ENCODE measurements at places on chromosomes 3 and 15.

- no peak for DNase-seq
Measured at GRCh38 chr3:6108957-6109356, 752.0 kb upstream of the GRM7 start.

- no peak for DNase-seq
Measured at GRCh38 chr3:183468424-183468823, 40.0 kb upstream of the MCF2L2 start.

DNA sequence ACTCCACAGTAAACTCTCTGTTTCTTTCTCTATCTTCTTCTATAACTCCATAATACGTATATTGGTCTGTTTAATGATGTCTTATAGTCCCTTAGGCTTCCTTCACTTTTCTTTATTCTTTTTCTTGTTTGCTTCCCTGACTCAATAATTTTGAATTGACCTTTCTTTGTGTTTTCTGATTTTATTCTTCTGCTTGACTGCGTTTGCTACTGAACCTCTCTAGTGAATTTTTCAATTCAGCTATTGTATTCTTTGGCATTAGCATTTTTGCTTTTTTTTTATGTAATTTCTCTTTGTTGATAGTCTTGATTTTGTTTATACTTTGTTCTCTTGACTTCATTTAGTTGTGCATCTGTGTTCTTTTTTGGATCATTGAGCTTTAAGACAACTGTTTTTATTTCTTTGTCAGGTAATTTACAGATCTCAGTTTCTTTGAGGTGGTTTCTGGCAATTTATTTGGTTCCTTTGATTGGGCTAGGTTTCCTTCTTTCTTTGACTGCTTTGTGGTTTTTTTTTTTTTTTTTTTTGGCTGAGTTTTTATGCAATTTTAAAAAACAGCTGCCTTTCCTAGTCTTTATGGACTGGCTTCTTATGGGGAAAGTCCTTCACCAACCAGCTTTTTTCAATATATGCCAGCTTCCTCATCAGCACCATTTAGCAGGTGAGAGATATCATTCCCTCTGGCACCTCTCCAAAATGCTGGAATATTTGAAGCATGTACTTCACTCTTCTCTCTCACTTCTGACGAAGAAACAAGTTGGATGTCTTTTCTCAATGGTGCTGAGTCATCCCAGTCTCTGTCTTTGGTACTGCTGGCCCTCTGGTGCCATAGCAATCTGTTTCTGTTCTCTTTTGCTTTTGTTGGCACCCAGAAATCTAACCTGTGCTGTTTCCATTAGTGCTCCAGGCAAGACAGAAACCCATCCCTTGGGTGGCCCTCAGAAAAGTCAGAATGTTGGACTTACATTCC, 17.6 kb downstream of the RSRC1 start:
- DNase-seq: no peak

DNA sequence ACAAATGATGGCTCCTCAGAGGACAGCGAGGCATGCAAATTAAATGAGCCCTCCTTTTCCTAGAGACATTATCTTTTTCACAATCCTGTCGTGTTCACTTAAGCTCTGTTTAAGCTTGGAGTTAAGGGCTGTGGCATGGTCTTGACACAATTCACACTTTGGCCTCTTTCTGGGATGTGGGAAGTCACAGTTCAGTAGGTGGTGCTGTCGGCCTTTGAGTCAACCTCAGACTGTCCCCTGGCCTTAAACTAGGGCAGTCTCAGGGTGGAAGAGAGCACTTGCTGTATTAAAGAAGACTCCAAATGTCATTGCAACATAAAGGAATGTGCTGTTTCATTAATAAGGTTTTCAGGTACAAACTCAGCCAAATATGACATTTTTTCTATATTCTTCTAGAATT, 351.0 kb downstream of the MCTP2 start:
- DNase-seq: no peak

- DNase-seq: no peak
Measured at GRCh38 chr15:29226436-29227208, 43.0 kb downstream of the NSMCE3 start.

- DNase-seq: no peak
Measured at GRCh38 chr3:49567406-49567805, 13.1 kb downstream of the BSN start.

DNA sequence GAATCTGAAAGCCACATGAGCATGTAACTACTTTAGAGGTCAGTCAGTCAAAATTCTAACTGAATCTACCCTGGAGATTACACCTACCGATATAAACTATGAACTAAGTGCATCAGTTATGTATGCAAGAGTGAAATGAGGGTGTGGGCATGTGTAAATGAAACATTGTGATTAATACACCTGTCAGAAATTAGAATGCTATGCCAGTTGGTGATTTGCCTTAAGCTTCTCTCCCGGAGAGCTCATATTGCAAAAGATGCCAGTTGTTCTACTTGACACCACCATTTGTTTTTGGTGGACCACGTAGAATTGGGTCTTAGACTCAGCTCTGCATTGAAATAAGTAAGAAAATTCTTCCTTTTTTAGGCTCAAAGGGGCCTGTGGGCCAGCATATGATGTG, 91.0 kb upstream of the KBTBD8 start:
- no peak for DNase-seq

GRCh38 chr15:99720533-99720932, 12.7 kb downstream of the LYSMD4 start:
- no peak for DNase-seq

DNA sequence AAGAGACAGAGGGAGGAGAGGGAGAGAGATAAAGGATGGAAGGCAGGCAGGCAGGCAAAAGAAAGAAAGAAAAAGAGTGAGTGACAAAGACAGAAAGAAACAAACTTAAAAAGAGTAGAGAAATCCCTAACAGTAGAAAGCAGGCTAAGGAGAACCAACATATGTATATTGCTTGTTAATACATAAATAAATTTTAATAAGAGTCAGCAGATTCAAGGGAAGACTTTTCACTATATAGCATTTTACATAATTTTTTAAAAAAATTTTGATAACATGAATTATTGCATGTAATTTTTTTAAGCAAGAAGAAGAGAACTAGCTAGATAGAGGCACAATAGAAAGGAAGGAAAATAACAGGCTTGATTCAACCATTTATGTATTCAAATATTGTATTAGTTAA, 291.6 kb downstream of the KCNH8 start:
- DNase-seq: no peak

DNA sequence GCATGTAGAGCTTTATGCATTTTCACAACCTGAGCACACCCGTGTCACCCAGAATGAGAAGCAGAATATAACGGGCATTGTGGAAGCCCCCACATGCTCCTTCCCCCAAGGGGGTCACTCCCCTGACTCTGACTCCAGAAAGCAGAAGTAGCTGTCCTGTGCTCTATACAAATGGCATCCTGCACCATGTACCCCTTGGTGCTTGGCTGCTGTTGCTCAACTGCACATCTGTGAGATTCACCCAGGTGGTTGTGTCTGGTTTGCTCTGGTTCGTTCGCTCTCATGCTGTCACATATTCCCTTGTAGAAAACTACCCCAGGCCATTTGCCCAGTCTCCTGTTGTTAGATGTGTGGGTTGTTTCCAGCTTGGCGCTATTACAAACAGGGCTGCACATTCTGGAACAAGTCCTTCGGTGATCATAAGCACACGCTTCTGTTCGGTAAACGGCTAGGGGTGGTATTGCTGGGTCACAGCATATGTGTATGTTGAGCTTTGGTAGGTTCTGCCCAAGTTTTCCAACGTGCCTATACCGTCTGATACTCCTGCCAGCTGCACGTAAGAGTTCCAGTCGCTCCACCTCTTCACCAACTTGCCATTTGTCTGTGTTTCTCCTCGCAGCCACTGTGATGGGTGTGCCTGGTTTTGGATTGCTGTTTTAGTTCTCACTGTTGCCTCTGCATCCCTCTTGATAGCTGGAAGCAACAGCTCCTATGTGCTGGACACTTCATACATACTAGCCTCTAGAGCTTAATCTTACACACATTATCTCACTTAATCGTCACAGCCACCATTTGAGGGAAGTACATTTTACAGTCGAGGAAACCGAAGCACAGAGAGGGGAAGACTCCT, 65.4 kb upstream of the SLC6A6 start:
- no peak for DNase-seq

DNA sequence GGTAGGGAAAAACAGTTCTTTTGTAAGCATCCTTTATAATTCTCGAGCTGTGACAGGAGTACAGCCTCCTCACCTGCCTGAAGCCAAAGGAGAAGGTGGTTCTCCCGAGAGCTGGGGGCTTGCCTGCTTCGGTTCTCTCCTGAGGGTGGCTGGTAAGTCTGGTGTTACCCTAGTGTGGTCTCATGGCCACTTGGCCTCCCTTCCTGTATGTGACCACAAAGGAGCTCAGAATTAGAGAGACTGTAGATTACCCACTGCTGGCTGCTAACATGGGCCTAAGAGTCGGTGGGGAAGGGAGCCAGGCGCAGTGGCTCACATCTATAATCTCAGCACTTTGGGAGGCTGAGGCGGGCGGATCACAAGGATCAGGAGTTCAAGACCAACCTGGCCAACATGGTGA, 12.6 kb downstream of the PDHB start:
- no peak for DNase-seq

GRCh38 chr3:46935168-46935858, 41.2 kb downstream of the CCDC12 start:
- no peak for DNase-seq

GRCh38 chr3:140334132-140334929, 343.5 kb upstream of the TRIM42 start:
- DNase-seq: no peak
